ENCODE measurements at places on chromosomes 3 and 15. TPM values are rescaled to one million over a fixed set of nuclear protein-coding genes. Genes with fewer than 3 reads are reported as not detected.
A peak's percentile ranks its signal among the peaks of the same experiment; 100 is the strongest.

DNA sequence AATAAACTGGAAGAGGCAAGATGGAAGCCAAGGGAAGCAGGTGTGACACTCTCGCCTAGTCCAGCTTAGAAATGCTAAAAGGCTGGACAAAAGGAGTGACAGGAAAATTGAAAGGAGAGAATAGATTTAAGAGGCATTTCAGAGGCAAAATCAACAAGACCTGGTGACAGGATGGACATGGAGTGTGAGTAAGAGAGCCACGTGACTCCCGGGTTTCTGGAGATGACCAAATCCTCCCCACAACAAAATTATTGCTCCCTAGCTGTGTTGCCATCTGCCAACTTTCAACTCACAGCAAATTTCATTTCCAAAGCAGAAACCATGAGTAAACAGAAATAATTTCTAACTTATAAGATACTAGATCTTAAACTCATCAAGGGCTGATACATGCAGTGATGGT is 52.6 kb downstream of the MTHFS start:
- H3K4me1 ChIP-seq = no peaks in the 10 kb centered on the region
- no peak overlapping the region for H3K27ac ChIP-seq

DNA sequence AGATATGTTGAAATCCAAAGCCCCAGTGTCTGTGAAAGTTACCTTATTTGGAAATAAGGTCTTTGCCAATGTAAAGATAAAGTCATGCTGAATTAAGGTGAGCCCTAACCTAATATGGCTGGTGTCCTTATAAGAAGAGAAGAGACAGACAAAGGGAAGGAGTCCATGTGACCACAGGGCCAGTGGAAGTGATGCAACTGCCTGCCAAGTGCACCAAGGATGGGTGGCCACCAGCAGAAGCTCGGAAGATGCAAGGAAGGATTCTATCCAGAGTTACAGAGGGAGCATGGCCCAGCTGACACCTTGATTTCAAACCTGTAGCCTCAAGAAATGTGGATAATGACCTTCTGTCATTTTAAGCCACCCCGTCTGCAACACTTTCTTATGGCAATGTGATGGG is 35.3 kb upstream of the PGPEP1L start:
- no peak for DNase-seq
- no peak overlapping the region for H3K4me3 ChIP-seq
- H3K36me3 ChIP-seq = no peaks in the 10 kb centered on the region
- peaks cover 9% of the 10 kb centered on the region for H3K27me3 ChIP-seq

GRCh38 chr3:131806736-131807135 is 228.1 kb downstream of the CPNE4 start:
- DNase-seq = no peak
- no peaks in the 10 kb centered on the region for H3K4me1 ChIP-seq
- H3K27me3 ChIP-seq = peaks cover 26% of the 10 kb centered on the region
- H3K36me3 ChIP-seq = no peaks in the 10 kb centered on the region
- no peak overlapping the region for H3K27ac ChIP-seq

- no peak for DNase-seq
- H3K27me3 ChIP-seq = no peaks in the 10 kb centered on the region
- H3K4me3 ChIP-seq = no peak overlapping the region
- no peaks in the 10 kb centered on the region for H3K36me3 ChIP-seq
- peak overlapping the region; percentile 1 for H3K27ac ChIP-seq
- H3K4me1 ChIP-seq = peaks cover 30% of the 10 kb centered on the region
Observed at GRCh38 chr3:136858381-136858780, 3.6 kb upstream of the NCK1 start.

DNA sequence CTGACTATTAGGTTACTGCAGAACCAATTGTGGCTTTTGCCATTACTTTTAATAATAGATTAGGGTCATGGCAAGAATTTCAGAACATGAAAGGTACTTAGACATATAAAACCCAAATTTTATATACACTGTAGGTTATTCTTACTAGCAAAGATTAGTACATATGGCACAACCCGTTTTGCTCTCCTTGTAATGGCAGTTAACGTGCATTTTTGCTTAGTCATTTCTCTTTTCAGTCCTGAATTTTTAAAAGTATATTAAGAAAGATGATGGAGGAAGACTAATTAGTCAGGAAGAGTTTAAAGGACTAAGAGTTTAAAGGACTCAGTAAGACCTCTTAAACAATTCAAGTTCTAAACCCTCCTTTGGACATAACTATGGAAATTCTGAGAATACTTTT is 114.0 kb downstream of the PEAK1 start:
- no peaks in the 10 kb centered on the region for H3K36me3 ChIP-seq
- no peaks in the 10 kb centered on the region for H3K27me3 ChIP-seq
- H3K4me1 ChIP-seq = peaks cover 36% of the 10 kb centered on the region
- H3K4me3 ChIP-seq = no peak overlapping the region

- peaks cover 2% of the 10 kb centered on the region for H3K36me3 ChIP-seq
- no peak for DNase-seq
- H3K27me3 ChIP-seq = peaks cover 53% of the 10 kb centered on the region
- H3K4me1 ChIP-seq = peaks cover 14% of the 10 kb centered on the region
- H3K27ac ChIP-seq = no peak overlapping the region
Observed at GRCh38 chr15:65981837-65982626, 112.7 kb downstream of the RAB11A start.

GRCh38 chr3:23659274-23659673 is 146.5 kb upstream of the UBE2E1 start:
- H3K4me1 ChIP-seq = no peaks in the 10 kb centered on the region
- no peaks in the 10 kb centered on the region for H3K36me3 ChIP-seq
- no peak overlapping the region for H3K4me3 ChIP-seq
- H3K27me3 ChIP-seq = no peaks in the 10 kb centered on the region
- DNase-seq = no peak
- H3K27ac ChIP-seq = no peak overlapping the region

- H3K27ac ChIP-seq = peak overlapping the region; percentile 76
- no peak overlapping the region for H3K4me3 ChIP-seq
- no peak for DNase-seq
- peaks cover 28% of the 10 kb centered on the region for H3K4me1 ChIP-seq
- H3K27me3 ChIP-seq = no peaks in the 10 kb centered on the region
Observed at GRCh38 chr3:15309662-15310335, 22.6 kb downstream of the SH3BP5 start.

- H3K4me3 ChIP-seq = no peak overlapping the region
- peak; percentile 62 for DNase-seq
- no peaks in the 10 kb centered on the region for H3K36me3 ChIP-seq
Observed at GRCh38 chr3:82509951-82510603, 748.6 kb upstream of the GBE1 start.

- no peak overlapping the region for H3K4me3 ChIP-seq
- H3K27me3 ChIP-seq = no peaks in the 10 kb centered on the region
- H3K27ac ChIP-seq = no peak overlapping the region
- H3K36me3 ChIP-seq = peaks cover 2% of the 10 kb centered on the region
- DNase-seq = no peak
Observed at GRCh38 chr3:136612512-136612911, 139.7 kb downstream of the STAG1 start.

DNA sequence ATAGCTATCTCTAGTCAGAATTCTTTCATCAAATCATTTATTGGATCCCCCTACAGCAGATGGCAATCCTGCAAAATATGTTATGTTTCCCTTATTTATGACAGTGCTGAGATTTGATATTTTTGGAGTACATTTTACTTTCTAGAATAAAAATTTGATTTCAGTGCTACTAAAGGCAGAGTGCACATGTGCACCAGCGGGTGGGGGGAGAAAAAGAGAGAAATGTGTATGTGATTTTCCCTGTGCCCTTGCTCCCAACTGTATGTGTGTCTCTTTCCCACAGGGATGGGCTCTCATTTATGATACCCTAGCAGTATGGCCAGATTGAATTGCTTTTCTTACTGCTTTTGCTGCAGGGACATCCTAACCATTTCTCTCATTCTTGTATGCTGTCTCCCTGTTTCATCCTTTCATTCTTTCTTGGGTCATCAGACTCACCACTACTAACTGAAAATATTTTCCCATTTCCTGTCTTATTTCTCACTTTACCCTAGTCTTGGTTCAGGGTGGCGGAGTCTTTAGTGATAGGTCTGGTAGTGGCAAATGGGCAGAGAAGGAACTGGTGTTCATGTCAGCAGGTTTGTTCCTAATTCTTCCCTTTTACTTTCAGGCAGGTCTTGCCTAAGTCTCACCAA is 140.7 kb downstream of the TCF12 start:
- H3K36me3 ChIP-seq = peaks cover 2% of the 10 kb centered on the region
- DNase-seq = no peak
- H3K4me1 ChIP-seq = peaks cover 75% of the 10 kb centered on the region
- H3K27me3 ChIP-seq = no peaks in the 10 kb centered on the region
- H3K27ac ChIP-seq = peak overlapping the region; percentile 29

GRCh38 chr3:149771652-149772271 is 19.5 kb upstream of the COMMD2 start:
- no peak for DNase-seq
- H3K4me3 ChIP-seq = no peak overlapping the region
- H3K27me3 ChIP-seq = peaks cover 2% of the 10 kb centered on the region
- H3K27ac ChIP-seq = no peak overlapping the region

DNA sequence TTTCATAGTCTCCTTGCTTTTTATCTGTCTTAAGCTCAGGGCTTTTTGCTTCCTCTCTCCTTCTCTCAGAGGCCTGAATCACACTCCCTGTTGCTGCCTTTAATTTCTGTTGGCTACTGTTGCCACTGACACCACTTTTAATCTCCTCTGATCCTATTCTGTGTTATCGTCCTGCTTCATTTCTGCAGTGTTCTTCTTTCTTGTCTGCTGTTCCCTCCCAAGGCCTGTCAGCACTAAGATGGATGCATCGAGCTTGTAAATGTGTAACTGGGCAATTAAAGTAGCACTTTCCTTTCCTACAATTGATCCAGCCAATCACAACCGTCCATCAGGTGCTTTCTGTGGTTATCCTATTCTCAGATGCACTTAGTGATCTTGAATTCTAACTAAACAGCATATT is 71.3 kb upstream of the VEPH1 start:
- H3K27me3 ChIP-seq = peaks cover 4% of the 10 kb centered on the region
- DNase-seq = no peak
- H3K27ac ChIP-seq = no peak overlapping the region
- peaks cover 9% of the 10 kb centered on the region for H3K4me1 ChIP-seq
- no peak overlapping the region for H3K4me3 ChIP-seq

DNA sequence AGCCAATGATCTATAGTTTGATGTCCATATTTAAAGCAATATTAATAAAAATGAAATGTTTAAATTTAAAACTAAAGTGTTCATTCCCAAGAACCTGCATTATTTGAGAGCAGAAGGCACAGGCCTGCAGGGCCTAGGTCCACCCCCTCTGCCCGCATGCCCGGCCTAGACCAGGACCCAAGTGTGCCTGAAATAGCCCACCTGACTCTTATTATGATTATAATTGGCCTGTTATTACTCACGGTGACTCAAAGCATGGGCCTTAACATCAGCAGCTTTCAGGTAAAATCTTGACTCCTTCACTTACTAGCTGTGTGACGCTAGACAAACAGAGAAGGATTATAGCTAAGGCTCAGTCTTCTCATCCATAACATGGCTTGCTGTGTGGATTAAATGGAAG is 128.8 kb downstream of the PLCL2 start:
- no peaks in the 10 kb centered on the region for H3K27me3 ChIP-seq
- no peaks in the 10 kb centered on the region for H3K4me1 ChIP-seq
- no peak overlapping the region for H3K27ac ChIP-seq
- no peak for DNase-seq

GRCh38 chr15:70185251-70185711 is 87.6 kb upstream of the TLE3 start:
- H3K36me3 ChIP-seq = no peaks in the 10 kb centered on the region
- peaks cover 3% of the 10 kb centered on the region for H3K4me1 ChIP-seq

DNA sequence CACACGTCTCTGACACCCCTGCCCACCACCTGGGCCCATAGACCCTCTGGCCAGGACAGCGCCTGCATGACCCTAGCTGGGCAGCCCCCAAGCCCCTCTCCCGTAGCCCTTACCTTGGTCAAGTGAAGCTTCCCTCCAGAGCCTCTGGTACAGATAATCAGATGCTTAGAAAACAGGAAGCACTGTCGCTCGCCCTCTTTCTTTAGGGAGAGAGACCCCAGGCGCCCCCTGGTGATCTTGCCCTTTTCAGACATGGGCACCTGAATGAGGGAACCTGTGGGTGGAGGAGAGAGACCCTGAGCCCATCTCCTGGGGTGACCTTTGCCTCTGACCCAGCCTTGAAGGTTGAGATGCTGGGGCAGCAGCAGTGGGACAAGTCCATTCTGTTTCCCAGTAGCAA is 65.4 kb downstream of the RASGRF1 start:
- no peak overlapping the region for H3K27ac ChIP-seq
- peaks cover 1% of the 10 kb centered on the region for H3K36me3 ChIP-seq
- no peak overlapping the region for H3K4me3 ChIP-seq
- no peaks in the 10 kb centered on the region for H3K4me1 ChIP-seq
- no peak for DNase-seq
- H3K27me3 ChIP-seq = no peaks in the 10 kb centered on the region

- no peaks in the 10 kb centered on the region for H3K27me3 ChIP-seq
- H3K27ac ChIP-seq = peak overlapping the region; percentile 19
- H3K4me1 ChIP-seq = peaks cover 25% of the 10 kb centered on the region
Observed at GRCh38 chr3:29978036-29978435, 628.4 kb upstream of the TGFBR2 start.

- no peaks in the 10 kb centered on the region for H3K4me1 ChIP-seq
- DNase-seq = no peak
- no peak overlapping the region for H3K27ac ChIP-seq
- no peak overlapping the region for H3K4me3 ChIP-seq
Observed at GRCh38 chr3:7015683-7016440, 154.9 kb downstream of the GRM7 start.

The GRIP2 gene
- total RNA-seq = 0.63 TPM

The MYO5C gene
- 1.4 TPM for total RNA-seq

The SAXO2 gene
- 5.1 TPM for total RNA-seq

The GOLGA6B gene
- not detected for total RNA-seq

The ST3GAL6 gene
- total RNA-seq = not detected

The GOLGA6L22 gene
- total RNA-seq = not detected

The SUSD5 gene
- 38.5 TPM for total RNA-seq

The FETUB gene
- not detected for total RNA-seq
